ENCODE measurements at places on chromosomes 4 and X.

GRCh38 chr4:76550966-76551780, 116.1 kb downstream of the SHROOM3 start:
- DNase-seq: no peak

GRCh38 chr4:100113096-100113495, 77.2 kb downstream of the DDIT4L start:
- DNase-seq: no peak

DNA sequence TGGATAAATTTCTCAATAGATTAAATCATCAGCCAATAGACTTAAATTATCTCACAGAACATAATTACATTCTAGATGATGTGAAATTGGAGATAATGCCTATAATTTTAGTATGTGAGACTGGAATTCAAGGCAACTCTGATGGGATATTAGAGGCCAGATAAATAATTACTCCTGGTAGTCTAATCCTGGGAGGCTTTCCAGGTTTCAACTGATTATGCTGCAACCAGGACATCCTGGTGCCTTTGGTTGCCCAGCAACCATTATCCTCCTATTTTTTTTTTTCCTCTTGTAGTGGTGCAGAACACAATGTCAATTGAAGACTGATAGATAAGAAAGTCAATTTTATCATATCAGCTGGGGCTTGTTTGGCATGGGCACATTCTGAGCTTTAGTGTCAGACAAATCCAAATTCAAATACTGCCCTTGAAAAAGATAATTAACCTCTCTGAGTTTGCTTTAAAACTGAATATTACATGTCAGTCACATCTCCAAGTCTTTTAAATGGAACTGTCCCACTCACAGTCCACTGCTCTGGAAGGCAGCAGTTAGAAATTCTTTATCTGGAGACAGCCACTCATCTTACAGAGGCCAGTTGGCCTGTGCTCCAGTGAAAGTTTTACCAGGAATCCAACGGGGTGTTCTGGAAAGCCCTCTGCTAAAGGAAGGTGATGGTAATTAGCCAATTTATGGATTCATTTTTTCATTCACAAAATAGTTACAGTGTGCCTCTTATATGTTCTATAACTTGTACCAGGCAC, 95.3 kb upstream of the GUCY1A1 start:
- no peak for DNase-seq

DNA sequence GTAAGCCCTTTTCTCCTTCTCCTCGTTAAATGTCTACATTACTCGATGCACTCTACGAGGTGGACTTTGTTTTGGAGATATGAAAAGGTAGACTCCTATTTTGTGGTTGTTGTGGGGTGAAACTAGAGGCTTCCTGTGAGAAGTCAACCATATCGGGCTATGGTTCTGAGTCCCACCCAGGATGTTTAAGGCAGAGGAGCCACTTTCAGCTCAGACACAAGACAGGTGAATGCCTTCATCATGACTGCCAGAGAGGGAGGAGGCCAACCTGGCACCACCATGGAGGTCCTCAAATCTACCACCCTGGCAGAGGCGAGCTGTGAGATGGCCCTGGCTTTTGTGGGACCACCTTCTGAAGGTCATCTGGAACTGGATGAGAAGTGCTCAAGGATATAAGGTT, 154.4 kb upstream of the KLF3 start:
- no peak for DNase-seq

GRCh38 chrX:27162496-27162895, 300.6 kb downstream of the PPP4R3C start:
- no peak for DNase-seq

DNA sequence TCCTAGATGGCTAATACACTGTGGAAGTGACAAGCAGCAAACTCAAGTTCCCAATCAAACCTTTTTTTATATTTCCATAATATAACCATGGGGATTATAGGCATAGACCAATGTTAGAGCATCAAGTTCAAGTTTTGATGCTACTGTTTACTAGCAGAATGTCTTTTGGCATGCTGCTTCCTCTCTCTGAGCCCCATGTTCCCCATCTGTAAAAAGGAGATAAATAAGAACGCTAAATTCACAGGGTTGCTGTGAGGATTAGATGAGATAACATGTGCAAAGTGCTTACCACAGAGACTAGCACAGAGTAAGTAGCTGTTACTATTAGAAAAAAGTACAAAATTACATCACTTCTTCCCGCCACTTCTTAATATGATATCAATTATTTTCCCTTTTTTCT, 18.0 kb downstream of the MBNL3 start:
- no peak for DNase-seq

GRCh38 chr4:11402192-11402591, 26.5 kb downstream of the HS3ST1 start:
- no peak for DNase-seq

DNA sequence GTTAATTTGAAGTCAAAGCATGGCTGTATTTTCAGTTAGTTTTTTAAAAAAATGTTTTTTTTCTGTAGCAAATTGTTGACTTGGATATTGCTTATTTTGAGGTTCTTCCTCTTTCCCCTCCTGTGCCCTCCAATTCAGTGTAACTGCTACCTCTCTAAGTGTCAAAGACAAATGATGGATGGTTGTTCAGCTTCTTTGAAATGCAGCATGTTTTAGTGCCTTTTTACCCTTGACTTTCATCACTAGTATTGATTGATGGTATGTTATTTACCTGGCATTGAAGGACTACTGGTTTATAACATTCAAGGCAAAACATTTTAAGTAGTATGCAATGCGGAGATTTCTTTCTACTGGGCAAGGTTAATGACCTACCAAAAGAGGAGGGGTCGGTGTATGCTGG, 281.0 kb upstream of the FAT1 start:
- DNase-seq: no peak

DNA sequence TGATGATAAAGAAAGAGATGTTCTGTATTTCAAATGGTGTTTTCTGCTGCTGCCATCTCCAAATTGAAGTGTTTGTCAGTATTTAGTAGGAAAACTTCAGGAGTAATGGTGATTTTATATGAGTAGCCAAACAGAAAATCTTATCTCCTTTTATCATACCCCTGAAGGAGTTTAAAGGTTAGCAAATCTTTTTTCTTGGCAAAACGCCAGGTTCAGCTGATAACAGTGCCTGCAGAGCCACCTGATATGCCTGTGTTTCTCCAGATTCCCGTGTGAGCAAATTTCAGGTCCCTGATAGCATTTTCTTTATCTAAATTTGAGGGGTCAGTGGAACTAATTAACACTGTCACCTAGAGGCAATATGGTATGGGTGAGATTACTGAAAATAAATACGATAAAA, 65.8 kb upstream of the ETNPPL start:
- no peak for DNase-seq

DNA sequence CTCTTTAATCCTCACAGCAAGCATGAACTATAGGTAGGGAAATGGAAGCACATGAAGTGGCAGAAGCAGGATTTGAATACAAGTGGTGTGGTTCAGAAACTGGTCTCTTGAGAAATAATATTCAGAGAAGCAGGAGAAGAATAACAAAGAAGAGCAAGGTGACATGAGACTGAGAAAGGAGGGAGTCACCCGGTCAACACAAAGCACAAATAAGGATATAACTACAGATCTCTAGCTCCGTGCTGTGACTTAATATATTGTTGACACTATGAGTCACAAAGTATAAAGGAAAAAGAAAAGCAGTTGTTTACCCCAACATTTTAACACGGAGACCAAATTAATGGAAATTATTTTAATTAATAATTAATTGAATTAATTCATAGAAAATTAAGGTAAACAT, 204.5 kb downstream of the CPE start:
- DNase-seq: no peak

GRCh38 chr4:7841894-7842293, 97.8 kb downstream of the AFAP1 start:
- DNase-seq: no peak

GRCh38 chr4:37481547-37482122, 204.5 kb downstream of the RELL1 start:
- DNase-seq: no peak

GRCh38 chrX:9578083-9578779, 113.4 kb downstream of the TBL1X start:
- DNase-seq: peak; percentile 7

GRCh38 chr4:3285558-3286334, 7.1 kb upstream of the RGS12 start:
- DNase-seq: no peak

DNA sequence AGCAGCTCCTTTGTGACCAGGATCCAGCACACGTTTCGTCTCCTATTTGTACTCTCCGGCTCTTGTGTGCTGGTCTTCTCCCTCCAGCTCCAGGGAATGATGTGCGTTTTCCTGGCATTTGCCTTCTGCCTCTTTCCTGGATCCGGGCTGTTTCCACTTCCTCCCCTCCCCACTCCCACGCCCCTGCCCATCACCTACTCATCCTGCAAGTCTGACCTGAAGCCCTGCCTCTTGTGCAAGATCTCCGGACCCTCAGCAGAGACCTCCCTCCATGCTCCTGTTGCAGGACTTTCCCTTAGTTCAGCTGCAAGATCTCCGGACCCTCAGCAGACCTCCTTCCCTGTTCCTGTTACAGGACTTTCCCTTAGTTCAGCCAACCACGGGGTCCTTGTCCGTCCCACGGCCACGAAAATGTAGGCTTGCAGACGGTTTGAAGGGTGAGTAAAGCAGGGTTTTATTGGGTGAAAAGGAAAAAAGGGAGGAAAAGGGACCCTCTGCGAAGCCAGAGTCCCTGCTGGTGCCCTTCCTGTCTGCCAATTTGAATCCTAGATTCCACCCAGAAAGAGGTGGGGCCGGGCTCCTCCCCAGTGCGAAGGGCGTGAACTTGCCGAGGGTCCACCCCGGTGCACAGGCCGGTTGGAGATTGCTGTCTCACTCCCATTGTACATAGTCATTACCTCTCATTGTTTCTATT, 74.4 kb upstream of the IRF2 start:
- DNase-seq: no peak

GRCh38 chr4:155025762-155026457, 182.5 kb upstream of the NPY2R start:
- DNase-seq: peak; percentile 24

- DNase-seq: no peak
Measured at GRCh38 chr4:7798178-7798995, 141.3 kb downstream of the AFAP1 start.

- peak; percentile 0 for DNase-seq
Measured at GRCh38 chrX:134026565-134027311, 41.3 kb upstream of the GPC3 start.

DNA sequence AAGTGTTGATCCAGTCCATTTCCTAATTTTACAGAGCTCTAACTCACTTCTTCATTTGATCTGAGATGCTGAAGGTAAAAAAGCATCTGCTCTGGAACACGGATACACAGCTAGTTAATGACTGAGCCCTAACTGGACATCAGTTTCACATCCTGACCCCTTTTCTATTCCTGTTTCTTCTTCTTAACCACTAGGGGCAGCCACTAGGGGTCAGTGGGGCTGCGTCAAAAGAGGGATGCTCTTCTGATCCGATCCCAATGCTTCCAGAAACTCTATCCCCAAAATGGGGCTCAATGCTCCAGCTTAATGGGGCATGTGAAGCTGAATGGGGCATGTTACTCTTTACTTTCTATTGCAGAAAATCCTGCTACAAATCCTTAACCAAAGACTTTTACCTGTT, 33.4 kb upstream of the PHKA2 start:
- DNase-seq: no peak
